ENCODE measurements at places on chromosomes 4 and X.
A peak's percentile ranks its signal among the peaks of the same experiment; 100 is the strongest.

GRCh38 chr4:180710628-180711337 is 1532.4 kb upstream of the TENM3 start:
- no peak for DNase-seq

DNA sequence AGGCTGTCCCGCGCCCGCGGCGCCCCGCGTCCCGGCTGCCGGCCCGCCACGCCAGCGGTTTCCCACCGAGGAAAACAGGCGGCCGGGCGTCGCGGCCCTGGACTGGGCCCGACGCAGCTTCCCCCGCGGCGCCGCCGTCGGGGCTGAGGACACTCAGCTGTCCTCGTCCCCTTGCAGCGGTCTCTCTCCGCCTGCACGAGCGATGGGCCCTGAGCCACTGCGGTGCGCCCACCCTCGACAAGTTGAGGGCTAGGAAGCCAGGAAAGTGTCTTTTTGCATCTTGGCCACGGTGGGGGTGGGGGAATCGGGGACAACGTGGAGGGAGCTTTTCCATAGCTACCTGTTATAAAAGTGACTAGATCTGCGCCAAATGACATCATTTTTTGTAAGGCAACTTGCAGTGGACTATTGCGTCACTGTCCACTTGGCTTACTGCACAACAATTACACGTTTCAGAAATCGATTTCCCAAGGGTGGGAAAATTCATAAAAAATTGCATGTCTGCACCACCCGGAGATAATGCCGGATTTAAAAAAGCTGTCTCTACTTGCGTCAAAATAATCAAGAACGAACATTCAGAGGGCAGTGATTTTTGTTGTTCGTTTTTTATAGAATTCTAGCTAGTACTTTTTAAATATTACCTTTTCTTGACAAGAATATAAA is 1.1 kb downstream of the KLHL15 start:
- no peak for DNase-seq

DNA sequence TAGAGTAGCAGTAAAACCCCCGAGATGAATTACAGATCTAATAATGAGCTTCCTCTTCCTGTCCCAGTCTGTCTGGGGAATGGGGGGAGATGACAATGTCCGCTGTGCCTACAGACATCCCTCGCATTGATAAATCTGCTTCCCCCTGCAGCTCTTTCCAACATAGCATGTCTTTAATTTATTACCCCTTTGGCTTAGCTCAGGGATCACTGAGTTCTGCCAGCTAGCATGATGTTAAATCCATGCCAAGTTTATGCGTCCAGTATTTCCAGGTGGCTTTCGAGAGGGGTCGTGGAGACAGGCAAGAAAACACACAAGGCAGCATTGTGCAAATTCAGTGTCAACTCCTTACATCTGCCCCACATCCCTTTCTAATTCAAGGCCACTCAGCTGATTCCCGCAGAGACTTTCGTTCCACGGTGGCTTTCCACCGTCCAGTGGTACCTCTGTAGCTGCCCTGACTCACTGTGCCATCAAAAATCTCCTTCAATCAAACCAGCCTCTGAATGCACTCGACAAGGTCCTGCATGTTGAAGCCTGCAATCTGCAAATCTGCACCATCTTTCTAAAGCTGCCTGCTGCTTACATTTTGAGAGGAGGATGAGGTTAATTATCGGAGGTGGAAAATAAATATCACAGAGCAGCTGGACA is 75.1 kb downstream of the MXRA5 start:
- DNase-seq: no peak

DNA sequence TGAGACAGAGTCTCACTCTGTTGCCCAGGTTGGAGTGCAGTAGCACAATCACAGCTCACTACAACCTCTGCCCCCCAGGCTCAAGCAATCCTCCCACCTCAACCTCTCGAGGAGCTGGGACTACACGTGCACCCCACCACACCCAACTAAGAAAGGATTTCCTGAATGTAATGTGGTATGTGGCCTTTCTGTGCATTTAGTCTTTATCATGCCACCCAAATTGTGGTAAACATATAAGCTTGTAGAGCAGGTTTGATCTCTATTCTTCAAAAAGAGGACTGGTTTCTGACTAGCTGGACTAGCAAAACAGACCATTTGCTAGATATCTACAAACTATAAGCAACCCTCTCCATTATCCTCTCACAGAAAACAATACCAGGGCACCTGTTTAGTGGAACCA is 33.6 kb downstream of the ELOVL6 start:
- peak; percentile 38 for DNase-seq

GRCh38 chrX:643911-644303 is 13.3 kb downstream of the SHOX start:
- DNase-seq: no peak

DNA sequence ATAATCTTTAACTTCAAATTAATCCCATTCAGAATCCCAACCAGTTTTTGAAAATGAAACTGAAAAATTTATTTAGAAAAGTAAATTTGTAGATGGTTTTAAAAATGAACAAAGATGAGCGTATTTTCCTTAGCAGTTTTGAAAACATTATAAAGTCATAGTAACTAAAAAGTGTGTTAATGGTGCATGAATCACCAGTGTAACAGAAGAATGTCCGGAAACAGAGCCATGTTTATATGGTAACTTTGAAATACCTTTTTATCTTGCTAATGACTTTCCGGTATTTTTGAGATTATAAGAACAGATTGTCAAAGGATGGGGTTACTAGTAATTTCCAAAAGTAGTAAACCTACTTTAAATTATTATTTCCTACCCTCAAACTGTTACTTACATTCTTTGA is 145.9 kb downstream of the IRS4 start:
- DNase-seq: no peak

Data from activated CD4-positive, alpha-beta memory T cell treated with anti-CD3 and anti-CD28 coated beads, Interleukin-2, amount 10 ng/mL, durations not matched to agents 7 days and 5 days (primary cell).